ENCODE measurements at places on chromosomes 4 and X.

DNA sequence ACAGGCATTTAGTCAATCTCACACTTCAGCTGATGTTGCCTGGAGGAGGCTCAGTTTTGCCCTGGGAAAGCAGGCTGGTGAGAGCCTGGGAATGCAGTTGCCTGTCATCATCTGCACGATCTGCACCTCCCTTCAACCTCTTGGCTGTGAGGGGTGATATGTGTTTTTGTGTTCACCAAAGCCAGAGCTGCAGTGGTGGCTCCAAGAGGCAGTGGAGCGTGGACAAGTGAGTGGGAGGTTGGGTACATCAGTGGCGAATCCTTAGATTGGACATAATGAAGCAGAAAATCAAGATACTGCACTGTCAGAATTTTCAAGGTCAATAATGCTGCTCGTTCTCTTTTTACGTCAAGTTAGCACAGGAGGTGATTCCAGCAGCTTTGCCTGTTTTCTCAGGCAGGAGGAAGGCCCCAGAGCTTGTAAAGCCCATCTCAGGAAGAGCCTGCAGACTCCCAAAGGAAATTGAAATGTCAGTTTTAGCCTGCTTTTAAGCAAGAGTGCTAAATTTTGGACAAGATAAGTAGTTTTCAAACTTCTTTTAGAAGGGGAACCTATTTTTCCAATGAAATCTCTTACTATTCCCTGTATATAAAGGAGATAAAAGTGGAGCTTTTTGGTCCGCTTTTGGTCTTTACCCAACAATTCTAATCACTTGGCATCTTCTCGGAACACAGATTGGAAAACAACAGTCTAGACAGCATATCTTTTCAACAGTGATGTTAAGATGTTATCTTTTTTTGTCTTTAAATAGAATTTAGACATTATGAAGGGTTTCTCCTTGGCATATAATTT is 92.8 kb downstream of the FRAS1 start:
- no peak for DNase-seq

GRCh38 chrX:77597090-77597489 is 149.9 kb downstream of the FGF16 start:
- no peak for DNase-seq

DNA sequence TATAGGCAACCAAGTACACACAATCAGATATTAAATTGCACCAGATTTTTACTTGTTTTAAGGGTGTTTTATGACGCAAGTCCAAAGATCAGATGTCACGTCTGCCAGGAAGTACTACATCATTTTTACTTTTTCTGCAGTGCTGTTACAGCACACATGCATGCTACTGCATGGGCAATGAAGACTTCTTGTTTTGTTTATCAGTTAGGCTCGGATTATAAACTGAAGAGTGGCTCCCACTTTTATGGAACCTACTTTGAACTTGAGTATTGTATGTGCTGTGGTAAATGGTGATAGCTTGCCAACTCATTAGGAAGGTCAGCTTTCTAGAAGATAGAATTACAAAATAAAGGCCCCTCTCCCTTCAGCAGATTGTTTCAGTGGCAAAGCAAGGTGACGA is 131.6 kb downstream of the CEP135 start:
- no peak for DNase-seq

GRCh38 chr4:95508421-95508820 is 40.4 kb downstream of the UNC5C start:
- no peak for DNase-seq

DNA sequence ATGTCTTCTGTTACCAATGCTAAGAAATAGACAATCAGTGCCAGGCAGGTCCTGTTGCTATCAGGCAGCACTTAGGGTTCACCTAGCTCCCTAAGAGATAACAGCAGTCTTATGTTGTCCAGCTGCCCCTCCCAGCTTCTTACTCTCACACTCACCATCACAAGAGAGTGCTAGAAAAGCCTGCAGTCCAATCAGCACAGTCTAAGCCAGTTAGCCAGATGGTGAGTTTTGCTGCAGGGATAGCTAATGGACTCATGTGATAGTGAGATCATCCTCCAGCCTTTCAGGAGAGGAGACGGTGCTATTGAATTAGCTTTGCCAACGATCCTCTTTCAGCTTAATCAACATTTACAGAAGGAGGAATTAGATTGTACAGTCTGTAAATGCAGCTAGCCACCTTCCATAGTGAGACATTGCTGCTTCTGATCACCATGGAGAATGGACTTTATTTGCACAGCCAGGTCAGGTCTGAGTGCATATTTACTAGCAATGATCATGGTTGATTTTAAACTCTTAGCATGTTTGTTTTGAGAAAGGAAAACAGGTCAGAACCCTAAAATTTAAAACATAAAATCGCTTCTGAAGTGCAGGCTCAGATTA is 438.3 kb downstream of the CENPC start:
- DNase-seq: no peak

DNA sequence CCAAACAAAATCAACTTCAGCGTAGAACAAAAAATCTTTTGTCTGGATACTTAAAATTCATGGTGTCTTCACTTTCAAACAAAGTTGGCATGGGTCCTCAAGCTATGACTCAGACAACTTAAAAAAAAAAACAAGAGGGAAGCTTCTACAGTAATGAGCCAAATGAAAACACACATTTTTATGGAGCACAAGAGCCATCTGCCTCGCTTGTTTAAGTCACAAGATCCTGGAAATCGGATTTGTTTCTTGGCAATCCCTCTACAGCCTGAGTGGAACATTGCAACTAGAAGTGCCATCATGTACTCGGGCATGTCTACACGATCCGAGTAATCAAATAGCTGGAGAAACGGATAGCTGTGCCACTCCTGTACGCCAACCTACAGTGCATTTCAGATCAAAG is 22.6 kb downstream of the LAMP2 start:
- DNase-seq: no peak

DNA sequence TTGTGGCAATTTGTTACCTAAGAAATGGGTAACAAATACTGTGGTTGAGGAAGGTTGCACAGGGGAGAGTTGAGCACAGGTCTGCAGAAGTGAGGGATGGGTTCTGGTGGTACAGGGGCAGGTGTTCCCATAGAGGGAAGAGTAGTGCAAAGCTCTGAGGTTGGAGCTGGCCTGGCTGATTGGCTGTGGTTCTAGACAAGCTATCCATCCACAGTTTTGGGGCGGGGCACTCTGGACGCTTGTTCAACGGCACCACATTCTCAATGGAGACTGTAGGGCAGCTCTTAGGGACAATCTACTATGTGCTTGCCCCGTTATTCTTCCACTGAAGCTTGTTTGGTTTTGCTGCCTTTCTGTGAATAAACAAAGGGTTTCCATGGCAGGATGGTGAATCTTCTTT is 35.4 kb downstream of the NAT8L start:
- DNase-seq: no peak

DNA sequence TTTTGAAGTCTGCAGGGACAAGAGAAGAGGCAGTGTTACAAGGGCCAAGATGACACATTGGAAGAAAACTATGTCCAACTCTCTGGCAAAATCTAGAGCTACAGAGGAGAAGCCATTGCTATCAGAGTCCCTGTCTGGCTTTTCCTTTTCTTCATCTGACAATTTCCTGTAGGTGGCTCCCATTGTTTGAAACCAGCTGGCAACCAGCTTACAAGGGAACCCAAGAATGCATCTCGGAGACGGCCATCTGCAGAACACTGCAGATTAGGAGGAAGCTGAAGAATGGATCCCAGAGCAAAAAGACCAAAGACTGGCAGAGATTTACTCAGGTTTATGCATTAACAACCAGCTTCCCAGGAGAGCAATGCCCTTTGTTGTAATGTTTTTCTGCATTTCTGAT is 216.2 kb upstream of the CTSO start:
- no peak for DNase-seq

GRCh38 chr4:10035130-10035529 is 13.8 kb upstream of the SLC2A9 start:
- DNase-seq: no peak

- no peak for DNase-seq
These were observed 235.2 kb upstream of the ANKRD50 start for GRCh38 chr4:124947622-124948265.

GRCh38 chrX:15947648-15948317 is 93.2 kb upstream of the AP1S2 start:
- DNase-seq: no peak

- no peak for DNase-seq
These were observed 589.2 kb upstream of the NR3C2 start for GRCh38 chr4:149031399-149031798.

GRCh38 chrX:135185795-135186443 is 14.7 kb upstream of the CT55 start:
- DNase-seq: peak; percentile 22

GRCh38 chrX:72304877-72305276 is 837 bp downstream of the CITED1 start:
- DNase-seq: no peak

DNA sequence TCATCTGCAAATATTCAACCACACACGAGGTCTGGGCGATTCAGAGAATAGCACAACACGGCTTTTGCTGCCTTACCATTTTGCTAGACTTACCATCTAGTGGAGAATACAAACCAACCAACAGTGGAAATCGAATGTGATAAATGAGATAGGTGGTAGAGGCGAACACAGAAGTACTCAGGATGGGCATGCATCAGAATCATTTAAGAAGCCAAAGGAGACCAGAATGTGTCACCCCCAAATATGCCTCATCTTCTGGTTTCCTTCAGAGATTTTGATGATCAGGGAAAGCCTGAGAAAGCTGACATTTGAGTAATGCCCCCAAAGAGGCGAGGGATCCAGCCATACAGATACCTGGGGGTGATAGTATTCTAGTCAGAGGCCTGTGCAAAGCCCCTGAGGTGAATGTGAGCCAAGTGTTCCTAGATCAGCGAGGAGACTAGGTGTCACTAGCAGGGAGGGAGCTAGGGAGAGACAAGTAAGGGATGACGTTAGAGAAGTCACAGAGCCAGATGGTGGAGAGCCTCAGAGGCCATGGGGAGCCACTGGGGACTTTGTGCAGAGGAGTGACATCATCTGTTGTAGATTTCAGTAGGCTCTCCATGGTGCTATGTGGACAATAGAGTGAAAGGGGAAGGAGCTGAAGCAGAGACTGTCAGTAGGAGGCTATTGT is 1.7 kb downstream of the MTMR1 start:
- no peak for DNase-seq

- peak; percentile 77 for DNase-seq
These were observed 256.1 kb upstream of the ADGRL3 start for GRCh38 chr4:60944060-60944459.

DNA sequence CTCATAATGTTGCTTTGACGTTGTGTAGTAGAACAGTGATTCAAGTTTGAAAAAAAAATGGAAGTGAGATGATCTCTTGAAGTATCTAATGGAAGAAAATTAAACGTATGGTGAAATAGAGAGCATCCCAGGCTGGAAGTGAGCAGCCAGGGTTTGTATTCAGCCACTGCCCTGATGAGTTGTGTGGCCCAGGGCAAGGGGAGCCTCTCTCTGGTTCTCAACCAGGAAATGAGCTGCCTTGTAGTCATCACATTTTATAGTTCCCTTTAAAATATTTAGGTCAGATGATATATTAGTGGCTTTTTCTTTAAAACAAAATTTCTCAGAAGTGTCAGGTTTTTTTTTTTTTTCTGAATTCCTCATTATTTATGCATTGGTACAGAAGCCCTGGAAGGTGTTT is 150.3 kb downstream of the GPAT3 start:
- DNase-seq: no peak

Measured in NCI-H748 treated with DMSO at 0.1 percent for 48 hours (cell line).